Astrocyte (in vitro differentiated cells and primary cell): ENCODE measurements at places on chromosomes 3 and 15. TPM values are rescaled to one million over a fixed set of nuclear protein-coding genes. Genes with fewer than 3 reads are reported as not detected.

- no peak for DNase-seq
These were observed 556.2 kb upstream of the CFAP20DC start for GRCh38 chr3:59605944-59606534.

DNA sequence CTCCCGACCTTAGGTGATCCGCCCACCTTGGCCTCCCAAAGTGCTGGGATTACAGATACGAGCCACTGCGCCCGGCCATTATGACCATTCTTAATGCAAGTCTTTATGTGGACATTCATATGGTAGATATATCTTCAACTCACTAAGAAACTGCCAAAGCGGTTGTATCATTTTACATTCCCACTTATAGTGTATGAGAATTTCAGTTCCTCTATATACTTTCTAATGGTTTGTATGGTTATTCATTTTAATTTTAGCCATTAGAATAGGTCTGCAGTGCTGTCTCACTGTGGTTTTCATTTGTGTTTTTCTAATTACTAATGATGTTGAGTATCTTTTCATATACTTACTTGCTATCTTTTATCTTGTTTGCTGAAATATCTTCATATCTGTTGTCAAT lies 32.5 kb downstream of the TCF12 start:
- DNase-seq, result no peak

- no peak for DNase-seq
These were observed 386.1 kb downstream of the PTPRG start for GRCh38 chr3:61947456-61947855.

DNA sequence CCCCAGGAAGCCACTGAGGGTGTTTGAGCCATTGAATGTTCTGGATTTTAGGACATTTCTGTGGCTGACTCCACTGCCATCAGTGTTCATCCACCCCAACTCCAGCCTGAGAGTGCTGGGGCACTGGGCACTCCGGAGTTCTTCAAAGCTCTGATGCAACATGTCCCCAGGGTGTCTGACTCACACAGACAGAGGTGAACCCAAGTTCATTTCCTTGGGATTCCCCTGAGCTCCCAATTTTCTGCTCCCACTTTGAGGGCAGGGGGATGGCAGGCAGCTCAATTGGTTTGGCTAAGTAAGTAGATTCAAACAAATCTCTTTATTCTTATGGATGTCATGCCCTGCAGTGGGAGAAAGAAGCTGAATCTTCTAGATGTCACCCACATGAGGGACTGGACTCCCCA lies 2.2 kb downstream of the STRA6 start:
- DNase-seq, result peak; percentile 75

DNA sequence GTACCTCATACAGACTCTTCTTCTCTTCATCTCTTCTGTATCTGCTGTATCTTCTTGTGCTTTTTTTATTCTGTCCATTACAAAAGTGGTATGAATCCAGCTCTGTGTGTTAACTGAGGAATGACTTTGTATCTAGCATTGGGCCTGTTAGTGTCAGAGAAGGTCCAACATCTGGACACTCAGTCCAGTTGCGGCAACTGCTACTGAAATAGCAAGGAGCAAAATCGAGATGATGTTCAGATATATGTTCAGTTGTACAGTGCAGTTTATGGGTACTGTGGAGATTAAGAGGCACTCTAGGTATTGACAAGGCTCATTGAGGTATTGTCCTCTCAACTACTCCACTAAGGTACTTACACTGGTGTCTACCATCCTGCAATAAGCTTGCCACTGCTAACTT lies 42.6 kb downstream of the KLHDC8B start:
- no peak for DNase-seq

- peak; percentile 12 for DNase-seq
These were observed 355.4 kb downstream of the OTOL1 start for GRCh38 chr3:161851941-161852566.

- no peak for DNase-seq
These were observed 146.9 kb downstream of the CHST2 start for GRCh38 chr3:143266511-143266910.

DNA sequence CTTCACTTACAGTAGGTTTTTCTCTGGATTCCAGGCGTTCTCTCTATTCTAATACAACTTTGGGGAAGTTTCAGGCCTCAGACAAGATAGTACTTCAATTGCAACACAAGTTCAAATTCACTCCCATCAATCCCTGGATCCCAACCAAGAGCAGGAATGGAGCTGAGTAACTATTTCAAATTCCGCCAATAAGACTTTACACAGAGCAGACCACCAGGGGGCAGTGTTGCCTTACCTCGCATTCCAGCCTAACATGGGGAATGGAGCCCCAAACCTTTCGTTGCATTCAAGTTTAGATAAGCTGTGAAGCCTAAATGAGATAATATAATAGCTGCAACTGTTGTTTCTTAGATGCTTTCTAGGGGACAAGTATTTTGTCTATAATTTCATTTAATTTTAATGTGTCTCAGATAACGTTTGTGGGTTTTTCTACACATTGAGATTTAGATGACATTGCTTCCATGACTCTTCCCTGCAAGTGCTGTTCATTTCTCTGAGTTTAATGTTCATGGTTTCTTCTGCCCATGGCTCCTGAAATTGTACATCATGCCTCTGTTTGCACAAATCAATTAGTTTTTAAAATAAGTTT lies 186.7 kb downstream of the NSUN3 start:
- peak; percentile 36 for DNase-seq

GRCh38 chr3:192262001-192262400 lies 465.3 kb downstream of the FGF12 start:
- DNase-seq, result no peak

IGSF11 gene
- total RNA-seq, result 0.22 and 0.39 TPM in 2 replicates
